Spinal cord (tissue), 10 donors: ENCODE measurements at places on chromosomes 1 and 21.

- no peak for DNase-seq
These were observed 124.7 kb downstream of the SYF2 start for GRCh38 chr1:25107643-25108010.

GRCh38 chr1:225735252-225736149 lies 42.1 kb upstream of the SRP9 start:
- peak; percentile 45 for DNase-seq

- DNase-seq: no peak
These were observed 98.0 kb upstream of the DUSP10 start for GRCh38 chr1:221839782-221840395.

DNA sequence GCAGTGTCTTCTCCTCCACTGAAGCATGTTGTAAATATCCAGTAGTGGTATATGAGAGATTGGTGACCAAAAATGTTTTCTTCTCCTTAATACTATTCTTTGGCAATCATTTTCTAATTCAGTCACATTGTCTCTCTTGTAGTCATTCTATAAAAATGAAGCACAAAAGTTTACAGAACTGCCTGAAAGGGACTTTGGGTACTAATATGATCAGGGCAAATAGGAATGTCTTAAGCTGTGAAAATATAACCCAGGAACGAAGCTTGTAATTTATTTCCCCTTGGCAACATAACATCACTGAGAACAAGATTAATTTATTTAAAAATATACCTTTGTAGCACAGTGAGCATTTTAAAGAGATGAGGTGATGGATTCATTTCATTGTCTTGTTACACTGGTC lies 4.9 kb downstream of the B3GALT2 start:
- DNase-seq: no peak

DNA sequence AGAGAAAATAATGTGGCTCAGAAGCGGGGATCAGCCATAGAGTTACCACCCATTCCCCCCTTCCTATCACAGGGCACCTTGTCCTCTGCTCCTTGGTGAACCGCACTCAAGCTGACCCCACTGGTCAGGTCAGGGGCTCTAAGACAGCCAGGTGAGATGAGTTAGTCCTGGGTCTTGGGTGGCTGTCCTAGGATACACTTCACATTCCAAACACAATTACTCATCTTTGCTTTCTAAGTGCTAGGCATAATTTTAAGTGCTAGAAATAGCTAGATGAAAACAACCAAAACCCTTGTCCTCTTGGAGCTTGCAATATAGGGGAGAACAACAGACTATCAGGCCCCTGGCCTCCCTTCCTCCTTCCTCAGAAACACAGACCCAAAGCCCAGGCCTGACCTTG lies 7.8 kb upstream of the MUTYH start:
- no peak for DNase-seq

DNA sequence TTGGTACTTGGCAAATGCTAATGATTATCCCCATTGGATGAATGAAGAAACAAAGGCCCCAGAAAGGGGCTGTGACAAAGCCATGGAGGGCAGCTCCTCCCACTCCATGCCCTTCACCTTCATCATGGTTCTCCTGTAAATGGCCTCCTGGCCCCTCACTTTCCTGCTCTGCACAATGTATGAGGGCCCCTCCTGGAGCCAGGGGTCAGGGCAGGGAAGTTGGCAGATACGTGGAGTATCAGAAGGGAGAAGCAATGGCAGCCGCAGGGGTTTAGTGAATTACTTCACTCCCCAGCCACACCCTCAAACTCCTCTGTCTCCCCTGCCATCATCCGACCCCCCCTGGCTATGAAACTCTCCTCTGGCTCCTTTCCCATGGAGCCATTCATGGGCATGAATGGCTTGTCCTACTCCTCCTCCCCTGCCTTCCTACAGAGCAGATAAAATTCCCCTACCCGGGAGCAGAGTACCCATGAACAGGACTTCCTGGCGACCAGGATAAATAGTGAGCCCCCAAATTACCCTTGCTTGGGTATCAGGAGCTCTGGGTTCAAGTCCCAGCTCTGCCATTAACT lies 86.3 kb downstream of the CAMK2N1 start:
- DNase-seq: no peak
